Spleen (tissue), 13 donors: ENCODE measurements at places on chromosomes 2 and 18. TPM values are rescaled to one million over a fixed set of nuclear protein-coding genes. Genes with fewer than 3 reads are reported as not detected.

DNA sequence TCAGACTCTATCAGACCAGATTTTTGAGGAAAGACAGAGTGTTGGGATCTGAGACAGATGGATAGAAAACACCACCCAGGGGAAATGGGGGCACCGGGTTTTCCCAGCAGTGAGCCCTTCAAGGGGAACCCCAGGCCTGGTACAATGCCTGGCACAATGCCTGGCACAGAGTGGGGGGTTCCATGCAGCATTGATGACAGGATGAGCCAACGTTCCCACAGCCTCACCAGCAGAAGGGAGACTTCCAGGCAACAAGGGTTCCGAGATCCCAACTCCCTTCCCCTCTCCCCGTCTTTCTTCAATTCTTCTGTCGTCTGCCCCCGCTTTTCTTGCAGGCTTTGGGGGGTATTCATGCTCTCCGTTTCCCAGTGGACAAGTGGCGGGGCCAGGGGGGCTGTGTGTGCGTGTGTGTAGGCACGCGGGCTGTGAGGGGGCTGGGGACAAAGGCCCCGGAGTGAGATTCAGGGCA is 132.1 kb upstream of the HAAO start:
- no peak for DNase-seq
- H3K4me1 ChIP-seq: peaks cover 69% of the 10 kb centered on the region
- no peak overlapping the region for H3K4me3 ChIP-seq

DNA sequence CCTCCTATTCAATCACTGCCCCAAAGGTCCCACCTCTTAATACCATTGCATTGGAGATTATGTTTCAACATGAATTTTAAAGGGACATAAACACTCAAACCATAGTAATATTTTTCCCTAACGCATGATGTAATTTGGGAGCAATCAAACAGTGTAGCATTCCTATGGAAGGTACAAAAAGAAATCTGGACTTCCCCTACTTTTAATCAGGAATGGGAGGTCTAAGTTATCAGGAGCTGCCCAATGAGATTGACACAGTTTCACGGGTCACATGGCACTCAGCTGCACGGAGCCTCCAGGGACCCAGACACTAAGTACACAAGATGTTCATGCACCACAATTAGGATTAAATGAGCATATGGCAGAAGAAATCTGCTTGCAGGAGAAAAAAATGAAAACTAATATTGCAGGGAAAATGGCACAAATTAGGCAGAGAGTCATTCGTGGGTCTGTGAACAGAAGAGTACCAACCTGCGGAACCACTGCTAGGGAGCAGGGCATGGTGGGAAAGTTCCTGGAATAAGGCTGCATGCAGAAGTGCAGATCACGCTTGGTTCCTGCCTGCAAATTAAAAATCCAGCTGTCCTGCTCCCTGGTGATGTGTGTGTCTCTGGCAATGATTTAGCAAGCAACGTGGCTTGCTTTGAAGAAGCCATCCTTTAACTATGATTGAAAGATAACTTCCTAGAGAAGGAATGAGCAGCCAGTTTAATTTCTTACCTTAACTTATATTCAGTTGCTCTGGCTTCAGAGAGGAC is 326.6 kb upstream of the ID2 start:
- H3K27ac ChIP-seq: no peak overlapping the region
- H3K4me1 ChIP-seq: no peaks in the 10 kb centered on the region
- no peaks in the 10 kb centered on the region for H3K36me3 ChIP-seq
- H3K4me3 ChIP-seq: no peak overlapping the region
- H3K27me3 ChIP-seq: no peaks in the 10 kb centered on the region
- no peak for DNase-seq

DNA sequence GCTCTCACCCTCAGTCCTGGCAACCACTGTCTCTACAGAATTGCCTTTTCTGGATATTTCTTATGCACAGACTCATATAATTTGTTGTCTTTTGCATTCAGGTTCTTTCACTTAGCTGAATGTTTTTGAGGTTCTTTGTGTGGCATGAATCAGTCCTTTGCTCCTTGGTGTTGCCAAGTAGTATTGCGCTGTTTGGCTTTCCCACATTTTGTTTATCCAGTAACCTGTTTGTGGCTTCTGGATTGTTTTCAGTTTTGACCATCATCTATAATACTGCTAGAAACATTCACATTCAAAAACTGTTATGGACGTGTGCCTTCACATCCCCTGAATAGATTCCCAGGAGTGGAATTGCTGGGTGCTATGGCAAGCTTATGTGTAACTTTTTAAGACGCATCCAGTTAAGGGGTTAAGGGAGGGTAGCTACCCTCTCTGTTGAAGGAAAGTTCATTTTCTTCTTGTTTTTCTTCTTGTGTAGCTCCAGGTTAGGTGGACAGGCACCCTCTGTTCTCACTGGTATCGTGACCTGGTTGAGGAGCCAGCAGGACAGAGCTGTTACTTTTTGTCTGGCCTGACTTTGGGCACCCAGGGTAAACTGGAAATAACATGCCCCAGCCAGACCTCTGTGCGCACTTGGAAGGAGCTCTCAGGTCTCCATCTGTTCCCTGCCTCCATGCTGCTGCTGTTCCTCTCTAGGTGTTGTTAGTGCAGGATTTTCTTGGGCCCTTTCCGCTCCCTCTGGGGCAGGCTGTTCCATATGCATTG is 29.6 kb downstream of the ARHGAP25 start:
- H3K36me3 ChIP-seq: no peaks in the 10 kb centered on the region
- no peak for DNase-seq
- H3K4me1 ChIP-seq: peaks cover 98% of the 10 kb centered on the region
- no peaks in the 10 kb centered on the region for H3K27me3 ChIP-seq
- H3K27ac ChIP-seq: peak overlapping the region; percentile 93
- H3K4me3 ChIP-seq: no peak overlapping the region

DNA sequence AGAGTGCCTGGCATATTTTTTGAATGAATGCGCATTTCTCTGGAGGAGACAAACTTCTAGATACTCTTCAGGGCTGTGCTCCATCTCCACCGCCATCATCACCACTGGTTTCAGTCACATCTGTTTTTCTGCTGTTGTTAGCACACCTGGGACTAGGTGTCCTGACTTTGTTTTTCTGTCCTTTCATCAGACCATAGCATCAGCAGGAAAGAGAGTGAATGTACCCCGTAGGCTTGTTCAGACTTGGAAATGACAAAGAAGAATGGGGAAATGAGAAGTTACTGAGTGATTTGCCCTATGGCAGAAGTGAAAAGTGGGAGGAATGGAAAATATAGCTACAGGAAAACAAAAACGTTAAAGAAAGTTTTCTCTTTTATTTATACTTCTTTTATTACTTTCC is 965.2 kb upstream of the FANCL start:
- no peak for DNase-seq
- H3K36me3 ChIP-seq: no peaks in the 10 kb centered on the region
- no peaks in the 10 kb centered on the region for H3K4me1 ChIP-seq
- no peak overlapping the region for H3K4me3 ChIP-seq

GRCh38 chr18:32769586-32770053 is 3.2 kb downstream of the KLHL14 start:
- peak overlapping the region; percentile 37 for H3K27ac ChIP-seq
- H3K27me3 ChIP-seq: peaks cover 13% of the 10 kb centered on the region
- peak; percentile 82 for DNase-seq
- H3K4me1 ChIP-seq: peaks cover 77% of the 10 kb centered on the region

DNA sequence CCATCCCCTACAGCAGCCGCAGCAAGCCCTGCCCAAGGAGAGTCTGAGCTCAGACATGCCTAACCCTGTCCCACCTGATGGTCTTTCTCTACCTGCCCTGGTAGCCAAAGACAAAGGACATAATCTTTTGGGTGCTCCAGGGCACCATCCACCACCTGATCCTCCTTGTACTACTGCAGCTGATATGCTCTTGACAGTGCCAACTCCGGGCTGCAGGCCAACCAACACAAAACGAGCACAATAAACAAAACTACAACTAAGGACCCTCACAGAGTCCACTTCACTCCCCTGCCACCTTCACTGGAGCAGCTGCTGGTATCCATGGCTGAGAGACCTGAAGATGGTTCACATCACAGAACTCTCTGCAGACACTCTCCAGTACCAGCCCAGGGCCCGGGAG is 106.3 kb downstream of the GRB14 start:
- H3K36me3 ChIP-seq: no peaks in the 10 kb centered on the region
- no peak overlapping the region for H3K27ac ChIP-seq
- DNase-seq: no peak
- H3K4me3 ChIP-seq: no peak overlapping the region
- no peaks in the 10 kb centered on the region for H3K27me3 ChIP-seq

Gene DNER
- 0.41 TPM for total RNA-seq

Gene SPP2
- not detected for total RNA-seq

Gene CDKL4
- total RNA-seq: 0.95 TPM

Gene SLC40A1
- total RNA-seq: 725 TPM
